ENCODE measurements at places on chromosomes 4 and X. TPM values are rescaled to one million over a fixed set of nuclear protein-coding genes. Genes with fewer than 3 reads are reported as not detected.

DNA sequence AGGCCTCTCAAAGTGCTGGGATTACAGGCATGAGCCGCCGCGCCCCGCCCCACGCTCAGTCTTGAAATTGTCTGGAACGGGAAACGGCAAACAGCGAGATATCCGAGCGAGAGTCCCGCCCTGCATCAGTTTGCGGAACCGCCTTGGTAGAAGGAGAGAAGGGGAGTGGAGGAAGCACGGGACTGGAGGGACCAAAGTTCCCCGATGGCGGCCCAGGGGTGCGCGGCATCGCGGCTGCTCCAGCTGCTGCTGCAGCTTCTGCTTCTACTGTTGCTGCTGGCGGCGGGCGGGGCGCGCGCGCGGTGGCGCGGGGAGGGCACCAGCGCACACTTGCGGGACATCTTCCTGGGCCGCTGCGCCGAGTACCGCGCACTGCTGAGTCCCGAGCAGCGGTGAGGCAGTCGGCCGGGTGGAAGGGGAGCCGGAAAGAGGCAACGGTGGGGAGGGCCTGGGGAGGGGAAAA, at the start of gene BST1:
Gene BST1 (plus strand): TSS at position 125 of the 463 bp plus-strand sequence. CDS start 80 bp downstream, at position 205.
- H3K27ac ChIP-seq: no peak within 1 kb of the TSS
- H3K36me3 ChIP-seq: peaks cover 12% of the 10 kb centered on the region

DNA sequence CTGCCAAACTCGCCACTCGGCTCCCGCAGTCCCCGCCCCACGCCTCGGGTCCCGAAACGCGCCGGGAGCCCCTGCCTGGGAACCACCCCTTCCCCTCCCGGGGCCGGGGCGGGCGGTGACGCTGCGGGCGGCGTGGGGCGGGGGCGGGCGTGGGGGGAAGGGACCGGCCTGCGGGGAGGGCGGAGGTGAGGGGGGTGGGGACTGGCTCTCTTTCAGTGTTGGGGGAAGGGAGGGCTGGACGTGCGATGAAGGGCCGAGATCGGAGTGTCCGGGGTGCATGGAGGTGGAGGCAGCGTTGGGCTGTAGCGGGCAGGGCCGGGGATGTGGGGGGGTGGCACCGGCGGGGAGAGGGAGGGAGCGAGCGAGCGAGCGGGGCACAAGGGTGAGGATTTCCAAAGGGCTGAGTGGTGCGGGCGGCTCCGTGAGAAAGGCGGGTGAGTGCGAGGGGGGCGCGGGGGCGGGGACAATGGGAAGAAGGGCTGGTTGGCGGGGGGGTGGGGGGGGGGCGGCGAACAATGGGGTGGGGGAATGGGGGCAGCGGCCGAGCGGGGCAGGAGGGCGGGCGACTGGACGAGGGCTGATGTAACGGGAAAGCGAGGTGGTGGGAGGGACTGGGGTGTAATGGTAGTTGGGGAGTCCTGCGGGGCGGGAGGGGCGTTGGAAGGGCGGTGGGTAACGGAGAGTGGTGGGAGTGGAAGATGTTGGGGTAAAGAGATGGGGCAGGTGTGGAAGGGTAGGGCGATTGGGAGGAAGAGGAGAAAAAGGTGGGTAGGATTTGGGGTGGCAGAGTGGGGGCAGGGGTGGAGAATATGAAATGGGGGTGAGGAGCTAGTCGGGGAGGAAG, 578 bp downstream of the DCUN1D4 start:
- H3K27ac ChIP-seq: no peak overlapping the region
- H3K4me3 ChIP-seq: peak overlapping the region; percentile 64
- H3K36me3 ChIP-seq: no peaks in the 10 kb centered on the region
- H3K4me1 ChIP-seq: peaks cover 30% of the 10 kb centered on the region
- DNase-seq: peak; percentile 58
- peaks cover 39% of the 10 kb centered on the region for H3K27me3 ChIP-seq

DNA sequence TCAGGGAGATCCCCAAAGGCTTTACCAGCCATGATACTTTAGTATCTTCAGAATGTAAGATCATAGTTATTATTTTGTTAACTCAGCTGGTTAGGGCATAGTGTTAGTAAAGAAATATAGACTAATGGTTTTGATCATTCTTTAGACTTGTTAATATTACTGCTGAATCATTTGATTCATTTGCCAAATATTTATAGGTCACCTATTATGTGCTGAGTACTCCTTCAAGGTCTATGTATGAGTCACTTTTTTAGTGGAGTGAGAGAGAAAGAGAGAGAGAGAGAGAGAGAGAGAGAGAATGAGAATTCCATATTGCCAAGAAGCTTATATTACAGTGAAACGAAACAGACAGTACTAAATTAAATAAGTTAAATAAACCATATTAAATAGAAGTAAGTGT, 110.3 kb downstream of the UBE2NL start:
- DNase-seq: no peak
- H3K4me3 ChIP-seq: no peak overlapping the region
- peaks cover 14% of the 10 kb centered on the region for H3K36me3 ChIP-seq
- peaks cover 3% of the 10 kb centered on the region for H3K27me3 ChIP-seq
- no peaks in the 10 kb centered on the region for H3K4me1 ChIP-seq

DNA sequence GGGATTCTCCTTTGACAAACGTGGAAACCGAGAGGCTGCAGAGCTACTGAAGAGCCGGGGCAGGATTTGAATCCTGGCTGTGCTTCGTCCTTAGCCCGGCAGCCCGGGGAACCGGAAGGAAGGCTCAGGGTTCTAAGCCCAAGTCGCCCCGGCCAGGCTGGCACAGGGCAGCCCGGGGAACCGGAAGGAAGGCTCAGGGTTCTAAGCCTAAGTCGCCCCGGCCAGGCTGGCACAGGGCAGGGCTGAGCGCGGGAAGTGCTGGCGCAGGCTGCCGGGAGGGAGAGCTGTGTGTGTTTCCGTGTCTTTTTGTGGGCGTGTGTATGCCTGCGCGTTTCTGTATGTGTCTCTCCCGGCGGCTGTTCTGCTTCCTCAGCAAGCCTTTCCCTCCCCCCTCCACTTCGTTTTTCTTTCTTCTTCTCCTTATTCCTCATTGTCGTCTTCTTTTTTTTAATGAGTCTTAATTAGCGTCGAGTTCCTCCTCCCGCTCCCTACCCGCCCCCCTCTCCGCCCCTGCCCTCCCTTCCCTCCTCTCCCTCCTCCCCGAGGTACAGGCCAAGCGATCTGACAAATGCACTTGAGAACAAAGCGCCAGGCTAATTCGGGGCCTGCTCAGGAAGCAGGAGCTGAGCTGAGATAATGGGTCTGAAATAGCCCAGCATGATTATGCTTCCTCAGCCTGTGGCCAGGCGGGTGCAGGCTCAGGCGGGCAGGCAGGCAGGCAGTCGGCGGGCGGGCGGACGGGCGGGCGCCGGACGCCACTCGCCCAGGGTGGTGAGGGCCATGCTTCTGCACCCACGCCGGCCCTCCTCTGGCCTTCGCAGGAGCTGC, 65.9 kb downstream of the EFNB1 start:
- H3K27ac ChIP-seq: no peak overlapping the region
- H3K4me3 ChIP-seq: peak overlapping the region; percentile 42
- H3K27me3 ChIP-seq: peaks cover 37% of the 10 kb centered on the region
- DNase-seq: no peak

DNA sequence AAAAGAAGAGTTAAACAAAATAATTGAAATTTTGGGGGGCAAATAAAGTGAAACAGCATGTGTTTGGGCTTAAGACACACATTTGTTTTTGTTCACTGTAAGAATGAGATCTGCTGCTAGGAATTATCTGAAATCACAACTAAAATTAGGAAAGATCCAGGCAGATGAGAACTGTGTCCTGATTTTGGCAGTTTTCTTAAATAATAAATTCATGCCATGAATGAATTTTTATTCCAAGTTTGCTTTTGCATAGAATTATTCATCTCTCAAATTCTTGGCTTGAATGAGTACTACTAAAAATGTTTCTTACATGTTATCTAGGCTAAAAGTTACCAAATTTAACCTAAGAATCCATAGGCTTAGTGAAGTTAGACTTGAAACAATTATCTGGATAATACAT, 321.7 kb downstream of the ANK2 start:
- H3K4me3 ChIP-seq: no peak overlapping the region
- no peaks in the 10 kb centered on the region for H3K4me1 ChIP-seq
- H3K27ac ChIP-seq: no peak overlapping the region
- H3K36me3 ChIP-seq: peaks cover 60% of the 10 kb centered on the region
- DNase-seq: no peak
- no peaks in the 10 kb centered on the region for H3K27me3 ChIP-seq

DNA sequence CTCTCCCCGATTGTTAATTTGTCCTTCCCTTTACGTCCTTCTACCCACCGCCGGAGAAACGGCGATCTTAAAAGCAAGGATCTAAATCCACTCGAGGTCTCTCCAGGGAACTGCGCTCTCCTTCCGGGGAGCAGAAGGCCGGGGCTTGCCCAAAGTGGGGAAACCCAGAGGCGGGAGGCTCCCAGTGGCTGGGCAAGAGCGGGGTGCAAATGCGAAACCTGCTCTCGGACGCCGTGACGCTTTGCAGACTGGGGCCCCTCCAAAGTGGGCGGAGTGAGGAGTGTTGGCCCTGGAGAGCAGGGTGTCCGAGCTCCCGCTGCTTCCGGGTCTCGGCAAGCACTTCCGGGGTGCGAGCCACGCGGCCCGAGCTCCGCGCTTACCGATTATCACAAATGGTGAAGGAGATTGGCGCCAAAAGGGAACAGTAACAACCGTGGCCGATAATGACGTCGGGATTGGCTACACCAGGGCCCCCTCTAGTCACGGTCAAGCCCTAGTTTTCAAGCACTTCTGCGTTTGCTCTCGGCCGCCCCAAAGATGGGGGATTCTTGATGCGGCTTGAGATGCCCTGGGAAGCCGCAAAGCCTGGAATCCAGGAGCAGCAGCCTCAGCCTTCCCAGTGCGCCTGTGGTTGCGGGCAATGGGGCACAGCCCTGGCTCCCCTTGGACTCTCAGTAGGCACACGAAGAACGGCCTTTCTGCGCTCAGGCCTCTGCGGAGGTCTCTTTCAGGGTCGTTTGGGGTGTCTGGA, 29.0 kb downstream of the HAND2 start:
- H3K27me3 ChIP-seq: peaks cover 100% of the 10 kb centered on the region
- no peak overlapping the region for H3K27ac ChIP-seq
- no peaks in the 10 kb centered on the region for H3K36me3 ChIP-seq
- peaks cover 32% of the 10 kb centered on the region for H3K4me1 ChIP-seq

DNA sequence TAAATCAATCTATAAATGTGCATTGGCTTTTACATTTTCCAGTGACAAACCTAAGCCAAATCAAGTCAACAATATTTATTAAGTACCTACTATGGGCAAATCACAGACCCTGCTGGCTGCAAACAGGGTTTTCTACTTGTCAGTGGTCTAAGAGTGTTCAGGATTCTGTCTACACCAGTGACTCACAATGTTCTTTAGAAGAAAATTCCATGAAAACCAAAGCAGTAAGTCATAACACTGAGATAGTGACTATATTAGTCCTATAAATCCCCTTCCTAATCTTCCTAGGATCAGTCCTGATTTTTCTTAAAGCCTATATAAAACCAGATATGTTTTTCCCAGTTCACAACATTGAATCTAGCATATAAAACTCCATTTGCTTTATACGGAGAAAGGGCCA, 69.7 kb downstream of the PPP3CA start:
- no peak overlapping the region for H3K4me3 ChIP-seq
- H3K4me1 ChIP-seq: peaks cover 68% of the 10 kb centered on the region
- no peak overlapping the region for H3K27ac ChIP-seq
- no peaks in the 10 kb centered on the region for H3K36me3 ChIP-seq

- no peaks in the 10 kb centered on the region for H3K27me3 ChIP-seq
- H3K4me3 ChIP-seq: no peak overlapping the region
- H3K4me1 ChIP-seq: no peaks in the 10 kb centered on the region
- H3K27ac ChIP-seq: no peak overlapping the region
Observed at GRCh38 chrX:8815460-8816065, 14.4 kb upstream of the FAM9A start.

DNA sequence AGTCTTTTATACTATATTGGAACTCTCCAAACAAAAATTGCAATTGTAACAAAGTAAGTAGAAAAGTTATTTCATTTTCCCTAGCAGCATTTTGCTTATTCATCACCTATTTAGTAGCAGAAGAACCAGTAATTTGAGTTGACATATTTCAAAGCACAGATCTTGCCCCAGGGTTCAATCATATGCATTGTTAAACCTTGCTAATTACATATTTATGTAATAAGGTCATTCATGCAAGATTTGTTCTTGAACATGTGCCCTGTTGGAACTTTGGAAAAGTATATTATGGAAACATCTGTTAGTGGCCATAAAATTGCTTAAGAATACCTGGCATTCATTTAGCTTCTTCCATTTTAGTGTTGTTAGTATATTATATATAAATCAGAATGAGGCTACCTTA, 191.7 kb downstream of the TLL1 start:
- no peaks in the 10 kb centered on the region for H3K36me3 ChIP-seq
- no peak overlapping the region for H3K4me3 ChIP-seq
- no peaks in the 10 kb centered on the region for H3K27me3 ChIP-seq
- H3K4me1 ChIP-seq: no peaks in the 10 kb centered on the region

- H3K4me1 ChIP-seq: peaks cover 21% of the 10 kb centered on the region
- H3K36me3 ChIP-seq: no peaks in the 10 kb centered on the region
- H3K27me3 ChIP-seq: no peaks in the 10 kb centered on the region
Observed at GRCh38 chr4:165838575-165838974, 34.5 kb upstream of the TLL1 start.

GRCh38 chr4:94491322-94491721, 39.6 kb downstream of the PDLIM5 start:
- H3K4me3 ChIP-seq: no peak overlapping the region
- no peak for DNase-seq
- peaks cover 14% of the 10 kb centered on the region for H3K4me1 ChIP-seq
- peak overlapping the region; percentile 88 for H3K27ac ChIP-seq
- H3K36me3 ChIP-seq: no peaks in the 10 kb centered on the region

DNA sequence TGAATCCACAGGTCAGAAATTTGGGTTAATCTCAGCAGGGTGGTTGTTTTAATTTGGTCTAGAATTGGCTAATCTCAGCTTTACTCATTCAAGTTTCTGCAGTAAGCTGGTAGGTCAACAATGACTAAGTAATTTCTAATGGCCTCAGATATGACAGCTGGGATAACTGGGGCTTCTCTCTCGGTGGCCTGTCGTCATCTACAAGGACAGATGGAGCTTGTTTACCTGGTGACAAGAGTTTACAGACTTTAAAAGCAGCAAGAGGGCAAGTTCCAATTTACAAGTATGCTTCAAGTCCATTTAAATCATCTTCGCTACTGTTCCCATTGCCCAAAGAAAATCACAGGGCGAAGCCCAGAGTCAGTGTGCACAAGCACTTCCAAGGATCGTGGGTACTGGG, 453.9 kb downstream of the PDHA2 start:
- no peaks in the 10 kb centered on the region for H3K27me3 ChIP-seq
- no peaks in the 10 kb centered on the region for H3K36me3 ChIP-seq
- H3K4me3 ChIP-seq: no peak overlapping the region
- no peak overlapping the region for H3K27ac ChIP-seq

DNA sequence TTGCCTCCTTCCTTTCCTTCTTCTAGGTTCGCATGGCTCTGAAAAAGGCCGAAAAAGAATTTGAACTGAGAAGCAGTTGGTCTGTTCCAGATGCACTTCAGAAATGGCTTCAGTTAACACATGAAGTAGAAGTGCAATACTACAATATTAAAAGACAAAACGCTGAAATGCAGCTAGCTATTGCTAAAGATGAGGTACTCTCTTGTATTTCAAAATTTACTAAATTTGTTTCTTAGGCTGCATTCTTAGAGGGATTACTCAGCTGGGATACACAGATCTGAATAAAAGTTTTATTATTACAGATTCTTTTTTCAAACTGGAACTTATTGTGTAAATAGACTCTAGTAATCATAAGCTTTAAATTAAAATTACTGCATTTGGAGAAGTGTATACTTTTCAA, 146.9 kb downstream of the STIM2 start:
- no peak overlapping the region for H3K4me3 ChIP-seq
- H3K36me3 ChIP-seq: no peaks in the 10 kb centered on the region
- no peak for DNase-seq
- H3K27ac ChIP-seq: no peak overlapping the region
- no peaks in the 10 kb centered on the region for H3K27me3 ChIP-seq

Gene NCBP2L
- total RNA-seq: 0.20 TPM

Gene DGKK
- total RNA-seq: 2.9 TPM

Gene HS6ST2
- 7.3 TPM for total RNA-seq

Gene SRD5A3
- total RNA-seq: 26.5 TPM

Gene ZNF827
- 25.6 TPM for total RNA-seq

All from WTC11 (cell line).